ENCODE measurements at places on chromosomes 13 and 19.

GRCh38 chr13:91185294-91185863 is 162.1 kb upstream of the MIR17HG start:
- no peak for DNase-seq

GRCh38 chr13:99778500-99778899 is 193.1 kb downstream of the ZIC5 start:
- DNase-seq = no peak

DNA sequence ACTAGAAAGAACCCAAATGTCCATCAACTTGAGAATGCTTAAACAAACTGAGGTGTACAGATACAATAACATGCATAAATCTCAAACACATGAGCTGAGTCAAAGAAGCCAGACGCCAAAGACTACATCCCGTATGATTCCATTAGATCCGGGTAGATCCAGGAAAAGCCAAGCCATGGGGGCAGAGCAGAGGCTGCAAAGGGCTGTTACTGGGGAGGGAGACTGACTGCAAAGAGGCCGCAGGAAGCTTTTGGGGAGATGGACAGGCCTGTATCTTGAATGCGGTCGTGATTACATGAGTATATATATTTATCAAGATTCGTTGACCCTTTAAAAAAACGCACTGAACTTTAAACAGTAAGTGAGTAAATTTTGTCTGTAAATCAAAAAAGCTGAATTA is 28.7 kb downstream of the GGACT start:
- DNase-seq = no peak

DNA sequence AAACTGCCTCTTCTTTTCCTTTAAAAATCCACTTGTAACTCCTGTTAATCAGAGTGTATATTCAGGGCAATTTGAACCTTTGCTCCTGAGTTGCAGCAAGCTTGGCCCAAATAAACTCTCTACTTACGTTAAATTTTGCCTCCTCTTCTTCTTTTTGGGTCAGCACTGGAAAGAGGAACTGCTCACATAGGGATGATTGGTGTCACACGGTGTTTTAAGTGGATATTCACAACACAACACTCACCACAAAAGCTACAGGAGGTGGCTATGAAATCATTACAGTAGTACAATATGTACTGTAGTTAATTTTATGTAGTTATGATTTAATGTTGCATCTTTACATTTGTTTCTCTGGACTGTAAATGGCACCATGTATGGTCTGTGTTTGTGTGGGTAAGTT is 96.8 kb upstream of the DOCK9 start:
- no peak for DNase-seq

- no peak for DNase-seq
Measured at GRCh38 chr13:21595546-21595822, 8.5 kb downstream of the MICU2 start.

DNA sequence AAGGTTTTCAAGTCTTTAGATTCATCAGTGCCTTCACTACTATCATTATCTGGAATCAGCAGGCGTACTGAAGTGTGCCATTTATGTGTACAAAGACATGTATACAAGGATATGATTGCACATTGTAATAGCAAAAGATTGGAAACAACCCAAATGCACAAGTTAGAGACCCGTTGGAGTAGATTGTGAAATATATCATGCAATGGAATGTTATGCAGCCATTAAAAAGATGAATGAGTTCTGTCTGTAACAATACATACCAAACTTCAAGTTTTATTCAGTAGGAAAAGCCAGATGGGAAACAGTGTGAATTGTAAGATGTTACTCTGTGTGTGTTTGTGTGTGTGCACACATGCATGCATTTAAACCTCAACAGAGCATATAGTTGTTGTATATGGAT is 97.9 kb downstream of the DGKH start:
- DNase-seq = no peak

- no peak for DNase-seq
Measured at GRCh38 chr13:112067116-112067741, at the start of gene SOX1. Gene SOX1, plus strand, starts transcription at chr13:112067149. Its CDS starts 510 bp downstream, at chr13:112067659.

DNA sequence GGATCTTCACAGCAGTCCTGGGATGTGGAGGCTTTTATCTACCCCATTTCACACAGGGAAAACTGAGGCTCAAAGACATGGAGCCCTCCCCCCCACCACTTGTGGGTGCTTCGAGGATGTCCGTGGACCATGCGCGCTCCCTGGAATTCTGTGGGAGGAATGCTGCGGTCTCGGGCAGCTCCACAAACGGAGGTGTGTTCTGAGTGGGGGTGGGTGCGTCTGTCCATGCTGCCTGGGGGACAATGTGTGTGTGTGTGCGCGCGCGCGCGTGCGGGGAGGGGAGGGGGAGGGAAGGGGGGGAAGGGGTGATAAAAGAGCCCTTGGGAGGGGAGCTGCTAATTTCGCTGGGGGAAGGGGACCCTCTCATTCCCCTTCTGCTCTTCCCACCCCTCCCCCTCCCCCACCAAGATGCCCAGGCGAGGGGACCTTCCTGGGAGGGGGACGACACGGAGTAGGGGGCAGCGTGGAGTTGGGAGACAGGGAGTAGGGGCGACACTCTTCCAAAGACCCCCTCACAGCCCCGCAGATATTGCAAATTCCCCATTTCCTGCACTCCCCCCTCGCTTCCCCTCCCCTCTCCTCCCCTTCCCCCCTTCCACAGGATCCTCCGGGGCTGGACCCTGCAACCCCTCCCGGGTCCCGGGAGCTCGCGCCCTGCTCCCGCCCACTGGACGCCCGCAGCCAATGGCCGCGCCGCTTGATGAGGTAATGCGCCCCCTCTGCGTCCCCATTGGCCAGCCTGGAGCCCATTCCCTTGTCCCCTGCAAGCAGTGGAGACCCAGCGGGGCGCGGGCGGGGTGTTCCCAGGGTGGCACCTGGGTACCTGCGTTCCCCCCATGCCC is 18.9 kb upstream of the ZNRF4 start:
- DNase-seq = no peak

DNA sequence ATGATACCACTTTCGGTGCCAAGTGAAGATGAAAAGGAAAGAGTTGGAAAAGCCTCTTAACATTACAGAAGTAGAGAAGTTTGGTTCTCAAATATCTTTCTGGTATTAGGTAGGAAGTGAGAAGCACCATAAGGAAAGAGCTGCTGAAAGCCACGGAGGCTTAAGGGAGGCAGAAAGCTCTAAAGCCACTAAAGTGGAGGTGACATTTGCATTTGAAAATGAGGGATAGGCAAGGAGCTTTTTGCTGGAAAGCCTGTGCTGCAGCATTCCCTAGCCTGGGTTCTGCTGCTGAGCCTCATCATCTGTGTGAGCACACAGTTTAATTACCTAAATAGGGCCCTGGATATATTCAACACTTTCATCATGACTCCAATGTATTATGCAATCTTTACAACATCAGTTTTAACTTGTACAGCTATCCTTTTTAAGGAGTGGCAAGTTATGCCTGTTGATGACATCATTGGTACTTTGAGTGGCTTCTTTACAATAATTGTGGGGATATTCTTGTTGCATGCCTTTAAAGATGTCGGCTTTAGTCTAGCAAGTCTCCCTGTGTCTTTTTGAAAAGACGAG is 315.4 kb downstream of the RBM26 start:
- DNase-seq = no peak

DNA sequence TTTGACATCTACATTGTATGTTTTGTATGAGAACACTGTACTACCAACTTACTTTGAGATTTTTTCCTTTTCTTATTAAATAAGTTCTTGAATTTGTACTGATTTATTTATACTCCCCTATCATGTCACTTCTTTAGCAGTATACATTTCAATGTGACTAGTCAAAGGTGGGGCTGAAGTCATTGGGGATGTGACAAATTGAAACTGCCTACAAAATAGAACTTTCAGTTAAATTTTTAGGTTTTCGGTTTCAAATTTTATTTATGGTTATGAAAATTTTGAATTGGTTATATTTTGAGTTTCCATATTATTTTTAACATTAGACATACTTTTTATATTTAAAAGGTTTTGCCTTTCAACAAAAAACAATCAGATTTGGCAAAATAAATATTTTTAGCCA is 221.6 kb downstream of the NBEA start:
- DNase-seq = no peak

GRCh38 chr13:40908546-40908945 is 110.6 kb downstream of the ELF1 start:
- DNase-seq = no peak

DNA sequence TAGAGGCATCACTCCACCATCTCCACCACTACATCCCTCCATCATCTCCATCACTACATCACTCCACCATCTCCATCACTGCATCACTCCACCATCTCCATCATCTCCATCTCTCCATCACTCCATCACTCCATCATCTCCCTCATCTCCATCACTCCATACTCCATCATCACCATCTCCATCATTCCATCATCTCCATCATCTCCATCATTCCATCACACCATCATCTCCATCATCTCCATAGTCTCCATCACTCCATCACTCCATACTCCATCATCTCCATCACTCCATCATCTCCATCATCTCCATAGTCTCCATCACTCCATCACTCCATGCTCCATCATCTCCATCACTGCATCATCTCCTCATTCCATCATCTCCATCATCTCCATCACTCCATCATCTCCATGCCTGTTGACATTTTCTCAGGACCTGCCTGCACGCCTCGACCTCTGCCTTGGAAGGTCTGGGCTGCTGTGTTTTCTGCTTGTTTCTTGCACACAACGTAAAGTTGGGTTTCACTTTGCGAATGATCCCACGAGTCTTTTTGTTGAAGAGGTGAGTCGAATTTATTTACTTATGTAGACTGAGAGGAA is 21.2 kb upstream of the RASA3 start:
- DNase-seq = no peak

DNA sequence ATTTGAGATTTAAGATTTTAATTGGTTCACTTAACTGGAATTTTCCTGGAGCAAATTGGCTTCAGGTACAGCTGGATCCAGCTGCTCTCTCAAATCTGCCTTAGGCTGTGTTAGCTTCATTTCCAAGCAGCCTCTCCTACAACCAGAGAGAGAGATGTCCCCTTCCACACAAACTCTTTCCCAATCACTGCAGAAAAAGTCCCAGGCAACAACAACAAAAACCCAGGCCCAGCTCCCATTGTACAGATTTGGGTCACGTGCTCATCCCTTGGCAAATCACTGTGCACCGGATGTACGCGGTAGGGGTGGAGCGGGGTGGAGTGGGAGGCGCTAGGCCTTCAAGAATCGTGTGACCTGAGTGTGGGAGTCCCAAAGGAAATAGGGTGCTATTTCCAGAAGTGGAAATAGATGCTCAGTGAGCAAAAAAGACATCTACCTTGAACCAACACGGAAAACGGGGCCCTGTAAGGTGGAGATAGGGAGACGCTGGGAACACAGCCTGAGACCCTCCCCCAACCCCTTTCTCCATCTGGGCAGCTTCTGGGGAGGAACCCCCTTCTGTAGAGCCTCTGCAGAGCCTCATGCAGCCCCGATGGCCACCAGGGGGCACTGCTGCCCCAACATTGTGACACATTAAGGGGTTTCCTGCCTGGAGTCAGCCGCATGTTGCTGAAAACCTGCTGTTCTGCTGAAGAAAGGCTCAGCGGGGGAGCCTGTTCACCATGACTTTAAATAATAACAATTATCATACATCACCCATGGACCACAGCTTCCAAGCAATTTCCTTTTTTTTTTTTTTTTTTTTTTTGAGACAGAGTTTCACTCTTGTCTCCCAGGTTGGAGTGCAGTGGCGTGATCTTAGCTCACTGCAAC is 25.4 kb downstream of the HPN start:
- DNase-seq = peak; percentile 98

- no peak for DNase-seq
Measured at GRCh38 chr19:46218160-46218559, 11.4 kb upstream of the IGFL1 start.

- DNase-seq = no peak
Measured at GRCh38 chr19:18424890-18425514, 5.8 kb downstream of the SSBP4 start.

GRCh38 chr19:12938779-12939601 is 581 bp downstream of the CALR start:
- DNase-seq = no peak

DNA sequence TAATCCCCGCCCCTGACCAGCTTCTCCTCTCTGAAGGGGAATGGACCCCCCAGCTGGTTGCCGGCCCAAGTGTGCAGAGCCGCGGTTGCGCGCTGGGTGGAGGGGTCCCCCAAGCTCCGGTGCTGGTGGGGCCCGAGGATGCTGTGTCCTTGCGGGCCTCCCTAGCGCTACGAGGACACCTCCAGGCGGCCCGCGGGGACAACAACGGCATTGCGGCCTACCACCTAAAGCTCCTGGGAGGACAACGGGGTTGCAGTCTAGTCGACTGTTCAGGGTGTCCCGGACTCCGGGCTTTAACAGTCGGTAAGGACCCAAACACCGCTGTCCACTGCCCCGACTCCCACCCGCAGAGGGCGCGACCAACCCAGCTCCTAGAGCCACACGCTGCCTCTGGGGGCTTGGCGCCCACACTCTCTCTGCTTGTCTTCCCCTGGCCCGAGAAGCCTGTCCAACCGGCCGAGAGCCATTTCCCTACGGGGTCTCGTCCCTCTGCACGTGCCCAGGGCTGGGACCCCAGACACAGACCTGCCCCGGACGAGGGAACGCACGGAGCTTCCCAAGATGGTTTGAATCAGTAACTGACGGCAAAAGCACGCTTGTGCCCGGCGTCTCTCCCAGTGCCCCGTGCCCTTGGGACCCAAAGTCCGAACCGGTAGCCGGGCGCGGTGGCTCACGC is 927 bp upstream of the SDHAF1 start:
- no peak for DNase-seq

DNA sequence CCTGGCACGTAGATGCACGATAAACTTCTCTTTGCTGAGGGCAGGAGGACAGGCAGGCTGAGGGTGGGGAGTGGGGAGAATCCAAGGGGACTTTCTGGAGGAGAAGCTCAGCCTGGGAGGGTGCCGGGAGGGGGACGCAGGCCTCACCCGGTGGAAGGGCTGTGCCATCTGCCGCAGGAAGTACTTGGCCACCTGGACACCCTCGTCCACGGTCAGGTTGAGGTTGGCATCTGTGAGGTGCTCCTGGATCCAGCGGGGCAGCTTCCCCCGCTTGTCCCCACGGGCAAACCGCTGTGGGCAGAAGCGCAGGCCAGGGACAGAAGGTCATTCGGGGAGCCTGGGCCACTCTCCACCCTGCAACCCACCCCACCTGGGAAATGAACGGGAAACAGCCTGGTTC is 11.5 kb downstream of the KLC3 start:
- no peak for DNase-seq

DNA sequence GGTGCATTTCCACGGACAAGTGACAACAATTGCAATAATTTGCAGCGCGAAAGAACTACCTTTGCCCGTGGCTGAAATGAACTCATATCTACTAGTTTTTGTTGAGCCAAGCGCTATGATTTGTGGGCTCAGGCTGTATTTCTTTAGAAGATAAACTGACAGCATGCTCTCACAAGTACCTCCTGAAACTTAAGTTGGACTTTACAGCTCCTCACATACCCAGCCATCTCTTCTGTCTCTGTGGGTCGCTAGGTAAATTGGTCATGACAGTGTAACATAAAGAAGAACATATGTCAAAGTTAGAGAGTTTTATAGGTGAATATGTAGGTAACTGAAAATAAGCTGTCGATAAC is 839 bp downstream of the COG6 start:
- no peak for DNase-seq

GRCh38 chr13:44778761-44779484 is 202.8 kb upstream of the TSC22D1 start:
- no peak for DNase-seq

- no peak for DNase-seq
Measured at GRCh38 chr19:1025960-1026782, at the start of gene CNN2. Gene CNN2, plus strand, starts transcription at chr19:1026608. Its CDS starts 54 bp downstream, at chr19:1026662.

- DNase-seq = no peak
Measured at GRCh38 chr13:108834193-108834592, 204.8 kb downstream of the MYO16 start.
